ENCODE measurements at places on chromosomes 4 and X.

DNA sequence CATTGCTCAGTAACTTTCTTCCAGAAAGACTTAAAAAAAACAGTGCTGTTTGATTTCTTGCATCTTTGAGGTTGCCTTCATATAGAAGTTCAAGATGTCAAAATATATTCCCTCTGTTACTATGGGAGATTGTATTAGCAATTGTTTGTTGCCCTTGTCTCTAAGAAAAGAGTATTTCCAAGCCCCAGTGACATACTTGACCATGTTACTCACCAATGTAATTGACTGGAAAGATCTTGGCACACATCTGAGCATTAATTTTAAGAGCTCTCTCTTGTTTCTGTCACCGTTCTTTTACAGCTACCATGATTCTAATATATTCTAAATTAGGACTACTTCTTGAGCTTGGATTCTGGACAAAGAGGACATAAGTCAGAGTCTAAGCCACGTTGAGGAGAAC, 902.7 kb upstream of the EPHA5 start:
- DNase-seq, result no peak

DNA sequence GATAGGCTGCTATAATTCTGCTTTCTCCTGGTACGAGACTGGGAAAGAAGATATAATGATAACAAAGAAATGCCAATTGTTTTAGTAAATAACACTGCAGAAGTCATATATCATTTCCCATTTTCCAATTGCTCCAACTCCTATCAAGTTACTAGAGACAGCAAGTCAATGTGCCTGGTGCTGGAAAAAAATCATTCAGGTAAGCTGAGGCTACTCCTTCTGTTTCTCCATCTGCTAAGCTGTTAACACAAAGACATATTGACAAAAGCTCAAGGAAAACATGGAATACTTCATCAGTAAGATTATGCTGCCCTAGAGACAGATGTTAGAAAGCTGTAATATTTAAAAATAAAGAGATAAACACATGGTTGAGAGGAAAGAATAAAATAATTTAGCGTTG, 10.0 kb downstream of the NAA11 start:
- no peak for DNase-seq

DNA sequence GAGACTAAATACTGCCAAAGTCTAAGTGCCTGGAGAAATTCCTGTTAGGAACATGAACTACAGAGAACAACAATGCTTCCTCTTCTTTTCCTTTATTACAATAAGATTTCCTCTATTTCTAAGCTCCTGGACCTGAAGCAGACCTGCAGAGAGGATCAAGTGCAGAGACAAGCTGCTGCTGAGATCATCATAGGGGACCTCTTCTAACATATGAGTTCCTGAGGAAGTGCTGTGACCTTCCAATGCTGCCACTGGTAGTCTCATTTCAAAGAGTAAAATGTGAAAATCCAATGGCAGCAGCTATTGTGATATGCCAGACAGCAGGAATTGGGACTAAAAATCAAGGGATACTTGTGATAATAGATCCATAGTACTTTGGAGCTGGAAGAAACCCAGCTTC, 28.0 kb downstream of the CCNG2 start:
- DNase-seq, result no peak

DNA sequence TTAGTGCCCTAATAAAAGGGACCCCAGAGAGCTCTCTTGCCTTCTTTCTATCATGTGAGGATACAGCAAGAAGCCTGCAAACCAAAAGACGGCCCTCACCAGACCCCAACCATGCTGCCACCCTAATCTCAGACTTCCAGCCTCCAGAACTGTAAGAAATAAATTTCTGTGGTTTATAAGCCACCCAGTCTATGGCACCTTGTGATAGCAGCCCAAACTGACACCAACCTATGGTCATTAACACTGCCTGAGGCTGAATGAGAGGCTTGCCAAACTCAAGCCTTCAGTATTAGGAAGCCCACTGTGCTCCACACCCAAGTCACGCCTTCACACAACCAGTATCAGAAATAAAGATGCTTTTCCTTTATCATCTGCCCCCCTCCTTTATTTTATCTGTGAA, 127.3 kb upstream of the KLF3 start:
- DNase-seq, result no peak

DNA sequence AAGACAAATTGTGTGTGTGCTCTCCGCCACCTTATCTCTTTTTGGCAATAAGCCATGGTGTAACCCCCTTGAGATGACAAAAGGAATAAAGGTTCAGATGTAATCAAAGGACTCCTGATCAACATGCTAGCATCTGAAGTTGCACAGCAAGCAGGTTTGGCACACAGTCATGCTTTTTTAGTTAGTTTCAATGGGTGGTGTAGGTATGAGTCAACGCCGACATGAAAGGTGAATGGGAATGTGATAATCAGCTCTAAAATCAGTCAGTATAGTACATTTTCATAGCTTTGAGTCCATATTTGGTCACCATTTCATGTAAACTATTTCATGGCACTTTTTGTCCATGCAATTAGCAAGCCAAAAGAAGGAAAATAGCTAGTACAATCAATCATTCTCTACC, 50.4 kb upstream of the ETNPPL start:
- DNase-seq, result no peak
